D341Med (cell line): ENCODE measurements at places on chromosomes 7 and 10.
A peak's percentile ranks its signal among the peaks of the same experiment; 100 is the strongest.

GRCh38 chr7:97847791-97848190, 24.4 kb downstream of the ASNS start:
- no peak for DNase-seq

- no peak for DNase-seq
Measured at GRCh38 chr10:44320756-44321155, 64.1 kb downstream of the CXCL12 start.

DNA sequence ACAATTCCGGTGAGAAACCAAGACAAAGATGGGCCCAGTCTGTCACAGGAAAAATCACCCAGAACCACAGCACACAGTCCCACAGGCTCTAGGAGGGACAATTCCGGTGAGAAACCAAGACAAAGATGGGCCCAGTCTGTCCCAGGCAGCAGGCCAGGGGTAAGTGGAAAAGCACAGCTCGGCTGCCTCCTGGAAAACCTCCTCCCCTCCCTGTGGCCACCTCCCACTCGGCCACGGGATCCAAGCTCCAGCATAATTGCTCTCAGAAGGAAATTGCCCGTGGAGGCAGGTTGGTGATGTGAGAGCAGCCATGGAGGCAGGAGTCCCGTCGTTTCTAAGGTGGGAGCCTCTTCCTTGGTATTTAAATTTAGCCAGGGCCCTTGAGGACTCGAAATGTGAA, 95.7 kb downstream of the PLXNA4 start:
- no peak for DNase-seq

DNA sequence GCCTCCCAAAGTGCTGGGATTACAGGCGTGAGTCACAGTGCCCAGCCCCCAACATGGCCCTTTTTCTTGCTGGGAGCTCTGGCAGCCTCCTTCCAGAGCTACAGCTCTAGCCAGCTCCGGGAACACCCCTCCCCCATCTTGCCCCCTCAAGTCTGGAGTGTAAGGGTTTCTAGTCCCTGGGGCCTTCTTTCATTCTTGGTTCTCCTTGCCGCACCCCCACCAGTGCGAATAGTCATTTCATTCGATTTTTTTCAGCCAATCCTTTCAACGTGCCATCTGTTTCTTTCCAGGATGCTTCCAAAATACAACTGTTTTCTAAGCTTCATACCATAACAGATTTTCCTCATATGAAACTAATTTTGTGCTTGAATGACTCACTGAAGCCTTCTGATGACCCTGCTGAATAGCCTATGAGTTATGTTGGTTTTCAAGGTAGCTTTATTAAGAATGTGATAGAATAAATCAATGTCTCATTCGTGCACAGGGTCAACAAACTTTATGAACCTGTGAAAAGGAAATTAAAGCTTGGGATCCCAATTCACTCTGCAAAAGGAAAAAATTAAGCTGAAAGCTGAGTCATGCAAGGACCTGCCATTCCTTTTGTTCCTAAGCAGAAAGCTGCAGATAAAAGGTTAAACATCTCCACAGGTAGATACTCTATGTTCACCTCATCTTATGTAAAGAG, 38.6 kb downstream of the CDC14C start:
- DNase-seq: no peak

DNA sequence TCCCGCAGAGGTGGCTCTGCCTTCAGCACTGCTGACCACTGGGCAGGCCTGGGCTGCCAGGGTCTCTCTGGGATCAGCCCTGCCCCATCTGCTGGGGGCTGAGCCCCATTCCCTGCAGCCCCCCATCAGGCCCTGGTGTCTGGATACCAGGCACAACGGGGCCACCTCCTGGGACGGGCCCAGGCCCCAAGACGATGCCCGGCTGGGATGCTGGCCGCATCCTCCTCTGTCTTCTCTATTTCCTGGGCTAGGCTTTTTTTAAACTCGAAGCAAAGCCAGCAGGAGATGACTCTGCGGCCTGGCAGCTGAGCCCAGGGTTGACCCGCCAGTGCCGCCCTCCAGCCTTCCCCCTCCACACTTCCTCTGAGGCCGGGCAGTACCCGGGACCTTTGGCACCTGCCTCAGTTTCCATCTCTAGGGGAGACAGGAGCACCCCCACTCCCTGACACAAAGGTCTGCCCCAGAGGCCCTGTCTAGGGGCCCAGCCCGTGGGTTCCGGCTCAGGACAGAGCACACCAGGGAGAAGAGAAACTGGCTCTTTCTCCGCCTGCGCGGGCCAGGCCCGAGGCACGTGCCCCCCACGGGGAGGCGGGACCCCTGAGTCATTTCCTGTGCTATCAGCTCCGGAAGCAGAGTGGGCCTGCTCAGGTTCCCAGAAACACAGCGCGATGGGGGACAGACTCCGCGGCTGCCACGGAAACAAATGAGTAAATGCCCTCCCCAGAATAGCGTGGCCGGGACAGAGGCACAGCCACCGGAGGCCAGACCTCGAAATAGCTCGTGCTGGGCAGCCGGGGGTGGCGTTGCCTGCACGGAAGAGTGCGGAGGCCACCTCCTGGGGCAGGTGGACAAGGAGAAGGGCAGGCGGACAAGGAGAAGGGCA, 84.6 kb upstream of the PDGFA start:
- no peak for DNase-seq

GRCh38 chr7:99409192-99409572, 413 bp downstream of the BUD31 start:
- no peak for DNase-seq

- DNase-seq: no peak
Measured at GRCh38 chr10:87844837-87845623, 18.3 kb downstream of the KLLN start.

- peak; percentile 83 for DNase-seq
Measured at GRCh38 chr7:100053215-100053614, 3.6 kb downstream of the ZSCAN21 start.

- no peak for DNase-seq
Measured at GRCh38 chr10:10132009-10132408, 885.7 kb upstream of the CELF2 start.

DNA sequence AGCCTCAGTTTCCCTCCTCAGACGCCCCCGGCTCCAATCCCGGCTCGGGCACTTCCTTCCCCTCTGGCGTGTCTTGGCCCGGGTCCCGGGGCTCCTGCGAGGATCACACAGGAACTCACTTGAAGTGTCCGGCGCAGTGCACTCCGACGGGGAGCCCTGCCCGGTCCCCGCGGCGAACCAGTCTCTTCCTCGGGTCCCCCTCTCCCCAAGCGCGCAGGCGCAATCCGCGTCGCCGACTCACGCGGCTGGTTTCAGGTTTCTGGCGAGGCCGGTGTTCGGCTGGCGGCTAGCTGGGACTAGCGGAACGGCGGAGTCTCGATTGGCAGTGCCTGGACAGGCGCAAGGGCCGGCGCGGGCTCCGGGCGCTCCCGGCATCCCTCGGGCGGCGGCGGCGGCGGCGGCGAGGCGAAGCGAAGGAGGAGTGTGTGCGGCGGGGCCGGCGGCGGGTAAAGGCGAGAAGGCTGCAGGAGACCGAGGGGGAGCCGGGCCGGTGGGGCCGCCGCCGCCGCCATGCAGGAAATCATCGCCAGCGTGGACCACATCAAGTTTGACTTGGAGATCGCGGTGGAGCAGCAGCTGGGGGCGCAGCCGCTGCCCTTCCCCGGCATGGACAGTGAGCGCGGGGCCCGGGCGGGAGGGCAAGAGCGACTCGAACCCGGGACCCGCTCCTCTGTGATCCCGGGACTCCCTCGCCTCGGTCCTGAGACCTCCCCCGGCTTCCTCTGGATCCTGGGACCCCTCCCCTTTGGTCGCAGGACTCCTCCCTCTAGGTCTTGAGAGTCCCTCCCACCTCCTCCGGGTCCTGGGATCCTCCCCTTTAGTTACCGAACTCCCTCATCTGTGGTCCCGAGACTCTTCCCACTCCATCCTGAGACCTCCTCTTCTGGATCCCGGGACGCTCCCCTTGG, at the start of the genes CPSF4 and PTCD1:
Gene CPSF4, plus strand, starts transcription at position 371 of the 908 bp plus-strand sequence. Its CDS starts 140 bp downstream, at position 511.
Gene PTCD1, minus strand, starts transcription at position 226 of the 908 bp plus-strand sequence. CDS start 3,556 bp downstream, outside the sequence.
- peak; percentile 98 for DNase-seq

- no peak for DNase-seq
Measured at GRCh38 chr10:30832001-30832748, 199.5 kb downstream of the ZNF438 start.

DNA sequence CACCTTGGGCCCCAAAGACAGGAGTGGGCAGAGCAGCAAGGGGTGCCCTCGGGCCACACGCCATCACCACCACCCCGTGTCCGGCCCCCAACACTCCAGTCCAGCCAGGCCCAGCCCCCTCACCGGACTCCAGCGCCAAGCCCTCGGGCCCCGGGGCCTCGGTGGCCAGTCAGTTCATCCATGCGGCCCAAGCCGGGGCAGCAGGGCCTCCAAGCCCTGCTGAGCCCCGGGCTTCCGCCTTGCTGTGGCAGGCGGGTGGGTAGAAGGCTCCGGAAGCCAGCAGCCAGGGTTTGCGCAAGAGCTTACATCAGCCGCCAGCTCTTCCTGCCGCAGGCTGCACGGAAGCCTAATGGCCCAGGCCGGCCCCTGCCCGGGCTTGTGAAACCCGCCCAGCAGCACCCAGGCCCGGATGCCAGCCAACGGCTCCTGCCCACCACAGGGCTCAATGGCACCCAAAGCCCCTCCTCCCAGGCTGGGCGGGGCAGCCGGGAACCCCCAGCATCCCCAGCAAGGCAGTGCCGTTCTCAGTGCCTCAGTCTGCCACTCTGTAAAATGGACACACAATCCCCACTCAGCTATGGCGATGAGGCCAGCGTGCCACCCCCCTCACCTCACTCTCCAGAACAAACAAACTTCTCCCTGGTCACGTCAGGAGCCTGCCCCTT, 26.5 kb downstream of the TNRC18 start:
- DNase-seq: peak; percentile 62

- DNase-seq: no peak
Measured at GRCh38 chr7:150715293-150715692, 1.1 kb upstream of the GIMAP1 start.

- no peak for DNase-seq
Measured at GRCh38 chr10:124735491-124736286, 8.5 kb downstream of the FAM53B start.

DNA sequence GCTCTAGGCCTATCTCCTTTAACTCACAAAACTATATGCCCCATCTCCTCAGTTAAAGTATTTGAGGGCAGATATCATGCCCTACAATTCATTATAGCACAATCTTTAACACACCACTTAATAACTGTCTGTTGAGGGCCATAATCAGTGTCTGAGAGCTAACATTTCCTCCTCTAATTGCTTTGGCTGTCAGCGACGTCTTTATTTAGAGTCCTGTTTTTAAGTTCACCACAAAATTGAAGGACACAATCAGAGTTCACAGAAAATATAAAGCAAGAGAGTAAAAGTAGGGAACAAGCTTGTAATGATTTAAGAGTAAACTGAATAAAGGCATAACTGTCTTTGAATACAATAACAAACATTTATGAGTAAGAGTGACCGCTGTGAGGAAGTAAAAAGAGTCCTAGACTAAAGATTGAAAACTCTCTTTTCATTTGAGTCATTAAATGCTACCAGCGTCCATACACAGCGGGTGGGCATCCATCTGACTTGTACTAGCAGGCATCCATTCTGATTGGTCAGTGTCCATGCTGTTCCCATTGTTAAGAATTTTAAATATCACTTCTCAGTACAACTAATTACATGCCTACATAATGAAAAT, 38.4 kb upstream of the ABCB4 start:
- DNase-seq: no peak

- no peak for DNase-seq
Measured at GRCh38 chr10:89091496-89091895, 100.9 kb downstream of the FAS start.

DNA sequence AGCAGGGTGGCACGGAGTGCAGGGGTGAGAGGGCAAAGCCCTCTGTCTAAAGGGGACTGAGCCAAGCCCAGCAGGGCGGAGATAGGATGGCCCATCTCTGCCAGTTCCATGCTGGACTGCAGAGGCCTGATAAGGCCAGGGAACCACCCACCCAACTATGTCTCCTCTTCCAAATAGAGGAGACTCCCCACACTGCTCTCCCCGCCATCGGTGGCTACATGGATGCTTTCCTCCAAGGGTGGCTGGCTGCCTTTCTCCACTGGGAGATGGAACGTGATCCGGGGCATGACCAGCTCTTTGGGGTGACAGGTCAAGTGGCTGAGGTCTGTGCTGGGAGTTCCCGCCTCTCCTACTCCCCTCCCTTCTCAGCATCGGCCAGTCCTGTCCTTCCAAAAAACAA, 58.1 kb upstream of the MXI1 start:
- DNase-seq: no peak

GRCh38 chr7:32102432-32102873, 32.2 kb upstream of the PDE1C start:
- no peak for DNase-seq

GRCh38 chr7:144011458-144012230, 11.5 kb downstream of the OR6B1 start:
- no peak for DNase-seq

- no peak for DNase-seq
Measured at GRCh38 chr10:19862811-19863515, 46.7 kb downstream of the PLXDC2 start.

DNA sequence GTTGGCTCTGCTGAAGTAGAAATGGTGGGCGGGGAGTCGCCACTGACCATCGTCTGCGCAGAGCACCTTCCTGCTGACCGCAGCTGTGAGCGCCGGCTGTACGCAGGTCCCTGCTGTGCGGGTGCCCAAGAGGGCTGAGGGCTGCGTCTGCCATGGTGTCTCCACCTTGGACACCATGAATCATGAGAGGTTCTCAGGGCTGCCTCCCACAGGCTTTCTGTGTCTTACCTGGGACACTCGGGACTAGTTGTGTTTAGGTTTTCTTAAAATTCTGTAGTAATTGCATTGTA, 44.9 kb upstream of the PRKAR1B start:
- DNase-seq: no peak

- no peak for DNase-seq
Measured at GRCh38 chr10:27526242-27526641, 22.1 kb downstream of the RAB18 start.

DNA sequence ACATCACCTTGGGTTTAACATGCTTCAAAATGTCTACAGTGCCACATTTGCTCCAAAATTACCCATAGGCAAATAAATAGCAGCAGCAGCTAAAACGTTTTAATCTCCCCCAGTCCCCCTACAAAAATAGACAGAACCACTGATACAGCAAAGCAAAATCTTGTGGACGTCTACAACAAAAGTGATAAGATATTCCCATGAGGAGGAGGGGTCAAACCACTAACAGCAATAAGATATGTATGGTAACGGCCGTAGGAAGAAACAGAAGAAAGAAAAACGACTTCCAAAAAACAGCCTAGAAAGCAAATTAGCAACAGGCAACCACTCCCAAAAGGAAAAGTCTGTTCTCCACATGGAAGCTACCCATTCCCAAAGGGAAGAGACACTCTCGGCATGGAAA, 34.5 kb upstream of the ST8SIA6 start:
- no peak for DNase-seq

GRCh38 chr7:120984406-120984805, 4.1 kb upstream of the CPED1 start:
- DNase-seq: no peak

- no peak for DNase-seq
Measured at GRCh38 chr10:133327651-133328357, 8.9 kb downstream of the CALY start.

- peak; percentile 84 for DNase-seq
Measured at GRCh38 chr7:51366930-51367613, 50.5 kb upstream of the COBL start.

- DNase-seq: peak; percentile 64
Measured at GRCh38 chr7:108455551-108455997, 662 bp downstream of the NRCAM start.

DNA sequence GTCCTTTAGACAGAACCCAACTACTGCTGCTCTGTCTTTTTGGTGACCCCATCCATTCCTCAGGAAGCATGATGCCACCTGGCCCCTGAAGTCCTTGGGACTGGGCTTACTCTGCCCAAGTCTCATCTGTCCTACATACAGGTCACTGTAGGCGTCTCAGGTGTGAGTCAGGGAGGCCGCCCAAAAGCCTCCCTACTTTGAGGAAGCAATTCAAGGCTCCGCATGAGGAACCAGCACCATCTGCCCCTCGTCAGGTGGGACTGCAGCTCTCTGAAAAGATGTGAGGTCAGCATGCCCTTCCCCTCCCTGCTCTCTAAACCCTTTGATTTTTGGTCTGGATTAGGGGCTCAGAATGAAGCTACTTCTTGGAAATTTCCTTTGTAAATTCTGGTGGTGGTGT, 354.8 kb downstream of the CXCL12 start:
- DNase-seq: no peak
